NCI-H1092 (cell line): ENCODE measurements at places on chromosomes 2 and 18.
A peak's percentile ranks its signal among the peaks of the same experiment; 100 is the strongest.

- no peak for DNase-seq
These were observed 77.3 kb downstream of the SOCS6 start for GRCh38 chr18:70366174-70366573.

DNA sequence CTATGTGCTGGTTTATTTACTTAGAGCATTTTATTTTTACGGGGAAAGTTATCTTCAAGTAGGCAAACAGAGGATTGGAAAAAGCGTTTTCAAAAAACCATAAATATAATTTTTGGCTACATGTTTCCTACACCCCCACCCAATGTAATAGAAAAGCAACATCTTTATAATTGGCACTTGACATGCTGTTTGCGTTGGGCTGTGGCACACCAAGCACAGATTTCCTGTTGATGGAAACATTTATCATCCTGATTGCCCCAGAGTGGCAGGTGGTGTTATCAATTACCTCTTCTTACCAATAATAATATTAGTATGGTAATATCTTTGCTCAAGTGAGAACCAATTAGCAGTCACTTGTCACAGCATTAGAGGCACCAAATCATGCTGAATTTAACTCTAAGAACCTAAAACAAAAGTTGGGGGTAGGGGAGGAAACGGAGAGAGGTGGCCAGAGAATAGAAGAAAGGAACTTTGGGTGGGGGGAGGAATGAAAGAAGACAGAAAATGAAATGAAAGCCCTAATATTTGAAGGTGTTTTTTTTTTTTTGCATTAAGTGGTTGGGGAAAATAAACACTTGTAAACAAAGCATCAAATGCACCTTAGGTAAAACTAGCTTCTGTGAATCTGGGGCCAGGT is 3.8 kb upstream of the SALL3 start:
- no peak for DNase-seq

- no peak for DNase-seq
These were observed 126.2 kb upstream of the GPC1 start for GRCh38 chr2:240309214-240309613.

DNA sequence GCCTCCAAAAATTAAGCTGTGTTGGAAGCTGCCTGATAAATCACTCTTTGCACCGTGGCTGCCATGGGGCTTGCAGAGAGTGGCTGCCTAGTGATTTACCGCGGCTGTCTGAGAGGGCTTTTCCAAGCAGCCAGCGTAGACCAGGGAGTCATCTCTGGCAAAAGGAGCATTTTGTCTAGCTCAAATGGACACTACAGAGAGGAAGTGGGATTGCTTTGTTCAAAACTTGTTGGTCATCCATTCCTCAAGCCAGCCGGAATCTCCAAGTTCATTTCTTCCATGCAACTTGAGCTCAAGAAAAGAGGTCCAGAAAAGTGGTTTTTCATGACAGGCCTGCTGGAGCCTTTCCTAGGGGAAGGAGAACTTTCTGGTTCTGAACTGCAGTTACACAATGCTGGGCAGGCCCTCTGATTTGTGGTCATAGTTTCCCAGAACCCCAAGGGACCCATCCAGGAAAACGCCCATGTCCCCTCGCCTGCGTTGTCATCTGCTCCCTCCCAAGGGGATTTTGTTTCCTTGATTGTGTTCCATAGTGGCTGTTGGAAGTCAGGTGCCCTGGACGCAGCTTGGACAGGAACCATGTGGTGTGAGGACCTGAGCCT is 108.1 kb downstream of the TRIB2 start:
- DNase-seq: no peak

GRCh38 chr18:55997151-55997561 is 409.2 kb upstream of the TCF4 start:
- DNase-seq: no peak

- DNase-seq: no peak
These were observed 15.4 kb downstream of the FHOD3 start for GRCh38 chr18:36312806-36313395.

GRCh38 chr2:164562666-164563065 is 58.6 kb downstream of the GRB14 start:
- no peak for DNase-seq

- no peak for DNase-seq
These were observed 2.7 kb downstream of the HRH4 start for GRCh38 chr18:24462838-24463775.

DNA sequence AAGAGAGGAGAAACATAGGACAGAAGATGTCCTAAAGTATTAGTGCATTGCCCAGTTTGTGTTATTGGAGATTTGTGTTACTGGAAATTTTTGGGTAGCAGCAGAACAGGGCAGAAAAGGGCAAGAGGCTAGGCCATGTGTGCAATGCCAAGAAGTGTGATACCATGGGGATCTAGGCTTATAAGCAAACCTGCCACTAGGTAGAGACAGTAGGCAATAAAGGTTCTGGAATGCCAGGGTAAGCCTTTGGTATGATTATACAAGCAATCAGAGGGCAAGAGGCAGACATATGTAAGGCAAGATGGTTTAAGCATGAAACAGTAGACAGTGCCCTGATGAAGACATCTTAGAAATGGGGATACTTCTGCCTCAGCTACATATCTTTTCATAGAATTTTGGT is 12.3 kb upstream of the CERS6 start:
- no peak for DNase-seq

- DNase-seq: no peak
These were observed 75.2 kb downstream of the RBMS1 start for GRCh38 chr2:160418398-160418765.

DNA sequence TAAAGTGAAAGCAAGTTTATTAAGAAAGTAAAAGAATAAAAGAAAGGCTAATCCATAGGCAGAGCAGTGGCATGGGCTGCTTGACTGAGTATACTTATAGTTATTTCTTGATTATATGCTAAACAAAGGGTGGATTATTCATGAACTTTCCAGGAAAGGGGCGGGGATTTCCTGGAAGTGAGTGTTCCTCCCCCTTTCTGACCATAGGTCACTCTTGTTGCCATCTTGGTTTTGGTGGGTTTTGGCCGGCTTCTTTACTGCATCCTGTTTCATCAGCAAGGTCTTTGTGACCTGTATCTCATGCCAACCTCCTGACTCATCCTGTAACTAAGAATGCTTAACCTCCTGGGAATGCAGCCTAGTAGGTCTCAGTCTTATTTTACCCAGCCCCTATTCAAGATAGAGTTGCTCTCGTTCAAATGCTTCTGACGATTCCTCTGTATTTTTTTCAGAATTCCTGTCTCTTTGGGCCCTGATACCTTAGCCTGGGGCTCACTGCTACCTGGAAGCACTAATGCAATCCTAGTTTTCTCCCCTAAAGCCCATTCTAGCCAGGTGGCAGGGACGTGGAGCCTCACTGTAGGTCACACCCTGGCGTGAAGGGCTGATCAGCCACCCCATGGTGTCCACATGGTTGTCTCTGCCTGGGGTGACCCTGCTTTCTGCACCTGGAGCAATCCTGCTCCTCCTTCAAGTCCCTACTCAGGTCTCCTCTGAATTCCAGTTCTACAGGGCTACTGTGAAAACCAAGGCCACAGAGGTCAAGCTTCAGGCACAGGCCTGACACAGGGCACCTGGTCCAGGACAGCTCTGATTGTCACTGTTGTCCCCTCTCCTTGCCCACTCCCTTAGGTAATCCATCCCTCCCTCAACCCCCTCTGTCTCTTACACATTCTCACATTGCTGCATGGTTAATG is 6.0 kb upstream of the SLC35F6 start:
- no peak for DNase-seq

- DNase-seq: no peak
These were observed 3.4 kb upstream of the ITGB6 start for GRCh38 chr2:160203422-160203821.

DNA sequence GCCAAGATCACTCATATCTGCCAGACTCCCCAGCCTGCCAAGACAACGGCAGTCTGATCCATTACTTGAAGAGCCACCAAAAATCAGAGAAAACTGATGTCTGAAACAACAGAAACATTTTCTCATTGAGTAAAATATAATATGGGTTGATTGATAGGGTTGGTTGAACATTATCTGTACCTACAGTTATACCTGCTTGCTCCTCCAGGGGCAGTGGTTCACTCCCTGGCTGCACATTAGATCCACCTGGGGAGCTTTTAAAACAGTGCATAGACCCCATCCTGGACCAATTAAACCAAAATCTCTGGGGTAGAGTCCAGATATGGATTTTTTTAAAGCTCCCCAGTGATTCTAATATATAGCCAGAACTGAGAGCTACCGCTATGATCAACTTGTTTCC is 43.6 kb upstream of the SLC14A2 start:
- no peak for DNase-seq

GRCh38 chr2:147051248-147051647 is 793.6 kb upstream of the ACVR2A start:
- no peak for DNase-seq

DNA sequence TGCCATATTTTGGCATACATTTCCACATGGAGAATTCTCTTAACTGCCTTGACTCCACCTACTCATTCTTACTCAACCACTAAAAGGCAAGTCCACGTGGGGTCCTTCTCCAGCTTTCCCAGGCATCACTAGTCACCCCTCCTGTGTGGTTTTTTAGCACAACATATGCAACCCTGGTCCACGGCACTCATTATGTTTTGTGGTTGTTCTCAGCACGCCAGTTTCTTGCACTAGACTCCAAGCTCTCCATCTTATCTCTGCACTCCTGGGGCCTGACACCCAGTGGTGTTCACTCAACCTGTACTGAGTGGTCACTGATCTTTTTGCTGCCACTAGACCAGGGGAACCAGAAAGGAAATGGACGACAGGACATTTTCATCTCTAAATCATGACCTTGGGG is 18.0 kb downstream of the MARCHF4 start:
- DNase-seq: no peak

DNA sequence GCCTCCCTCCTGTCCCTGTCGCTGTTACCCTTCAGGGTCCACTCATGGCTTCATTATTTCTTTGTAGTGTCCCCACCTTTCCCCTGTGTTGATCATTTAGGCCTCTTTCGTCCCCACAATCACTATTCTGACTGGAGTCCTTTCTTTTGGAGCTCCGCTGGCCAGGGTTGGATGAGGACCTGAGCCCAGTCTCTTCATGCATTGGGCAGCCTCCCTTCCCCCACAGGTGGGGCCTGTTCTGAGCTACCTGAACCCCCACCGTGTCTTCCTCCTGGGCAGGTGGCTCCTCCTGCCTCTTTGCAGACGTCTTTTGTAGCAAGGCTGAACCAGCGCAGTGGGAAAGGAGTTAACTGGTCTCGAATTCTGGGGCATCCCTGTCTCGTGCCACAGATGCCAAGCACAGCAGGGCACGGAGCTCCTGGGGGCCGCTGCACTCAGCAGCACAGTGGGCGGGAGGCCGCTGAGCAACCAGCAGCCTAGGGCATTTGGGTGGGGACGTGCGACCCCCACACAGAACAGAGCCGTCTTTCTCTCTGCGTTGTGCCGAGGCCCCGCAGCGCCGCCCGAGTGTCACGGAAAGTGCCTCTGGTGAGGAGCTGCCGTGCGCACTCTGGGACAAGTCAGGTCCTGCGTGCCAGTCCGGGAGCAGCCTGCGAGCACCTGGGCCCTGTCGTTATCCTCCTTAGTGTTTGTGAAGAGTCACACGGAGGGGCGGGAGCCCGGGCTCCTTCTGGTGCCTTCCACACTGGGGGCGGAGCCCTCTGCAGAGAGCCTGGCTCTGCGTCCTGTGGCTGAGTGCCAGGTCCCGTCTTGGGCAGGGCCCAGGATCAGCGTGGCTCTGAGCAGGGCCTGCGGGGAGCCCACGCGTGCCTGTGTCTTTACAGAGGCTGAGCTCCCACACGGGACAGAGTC is 130.1 kb downstream of the NFATC1 start:
- no peak for DNase-seq

GRCh38 chr2:233060980-233061590 is 943 bp downstream of the INPP5D start:
- DNase-seq: no peak

DNA sequence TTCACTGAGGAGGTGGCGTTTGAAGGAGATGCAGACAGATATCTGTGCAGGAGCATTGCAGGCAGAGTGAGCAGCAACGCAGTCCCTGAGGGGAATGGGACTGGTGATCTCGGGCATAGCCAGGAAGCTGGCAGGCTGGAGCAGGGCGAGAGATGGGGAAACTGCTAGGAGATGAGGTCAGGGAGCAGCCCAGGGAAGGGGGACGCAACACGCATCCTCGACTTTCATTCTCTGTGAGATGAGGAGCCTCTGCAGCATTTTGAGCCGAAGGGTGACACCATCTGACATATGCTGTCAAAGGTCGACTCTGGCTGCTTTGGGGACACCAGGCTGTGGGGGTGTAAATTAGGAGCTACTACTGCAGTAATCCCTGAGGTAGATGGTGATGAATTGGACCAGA is 4.3 kb upstream of the CHRNA1 start:
- DNase-seq: no peak

GRCh38 chr18:23941791-23942190 is 72.8 kb upstream of the TTC39C start:
- DNase-seq: no peak

- DNase-seq: no peak
These were observed 8.5 kb downstream of the MEIS1 start for GRCh38 chr2:66443186-66443978.

DNA sequence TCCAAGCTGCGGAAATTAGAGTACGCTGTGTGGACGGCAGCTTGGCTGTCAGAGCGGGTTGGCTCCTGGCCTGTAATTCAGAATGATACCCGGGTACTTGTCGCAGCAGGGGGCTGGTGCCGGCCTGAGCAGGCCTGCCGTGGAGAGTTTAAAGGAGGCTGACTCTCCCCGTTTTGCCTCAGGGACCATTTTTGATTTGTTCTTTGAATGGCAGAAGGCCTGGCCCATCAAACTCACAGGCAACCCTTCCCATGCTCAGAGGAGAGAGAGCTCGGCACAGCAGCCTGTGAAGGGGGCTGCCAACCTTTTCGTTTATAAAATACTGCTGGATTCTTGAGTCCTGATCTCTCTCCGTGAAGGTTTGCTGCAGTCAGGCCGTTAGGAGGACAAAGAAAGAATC is 151.3 kb downstream of the KLHL29 start:
- peak; percentile 70 for DNase-seq

DNA sequence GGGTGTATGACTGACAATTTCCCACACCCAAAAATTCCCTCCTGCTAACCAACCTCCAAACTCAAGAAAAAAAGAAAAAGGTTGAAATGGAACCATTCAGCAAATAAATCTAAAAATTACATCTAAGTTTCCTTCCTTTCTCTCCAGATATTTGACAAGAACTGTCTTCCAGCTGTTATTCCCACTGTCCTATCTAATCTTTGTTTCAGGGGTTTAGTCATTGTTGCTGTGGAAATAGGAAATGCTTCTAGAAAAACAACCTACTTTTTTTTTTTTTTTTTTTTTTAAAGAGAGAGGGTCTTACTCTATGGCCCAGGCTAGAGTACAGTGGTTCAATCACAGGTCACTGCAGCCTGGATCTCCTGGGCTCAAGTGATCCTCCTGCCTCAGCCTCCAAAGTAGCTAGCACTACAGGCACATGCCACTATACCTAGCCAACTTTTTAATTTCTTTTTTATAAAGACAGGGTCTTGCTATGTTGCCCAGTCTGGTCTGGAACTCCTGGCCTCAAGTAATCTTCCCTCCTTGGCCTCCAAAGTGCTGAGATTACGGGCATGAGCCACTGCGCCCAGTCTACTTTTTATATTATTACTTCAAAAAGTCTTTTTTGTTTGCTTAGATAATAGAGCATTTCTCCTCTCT is 88.1 kb downstream of the ITSN2 start:
- no peak for DNase-seq

DNA sequence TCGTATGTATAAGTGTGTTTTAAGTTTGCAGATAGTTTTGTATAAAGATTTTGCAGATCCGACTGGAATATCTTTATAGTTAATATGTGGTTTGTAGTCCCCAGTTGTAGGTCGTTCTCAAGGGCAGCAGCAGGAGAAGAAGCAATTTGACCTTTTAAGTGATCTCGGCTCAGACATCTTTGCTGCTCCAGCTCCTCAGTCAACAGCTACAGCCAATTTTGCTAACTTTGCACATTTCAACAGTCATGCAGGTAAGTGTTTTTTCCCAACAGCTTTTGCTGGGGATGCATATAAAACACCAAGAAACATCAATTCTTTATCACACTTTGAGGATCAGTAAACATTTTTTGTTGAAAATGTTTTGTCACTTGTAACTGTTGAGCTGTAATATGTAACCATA is 52.7 kb downstream of the AGFG1 start:
- DNase-seq: no peak
